ENCODE measurements at places on chromosomes 7 and 10.
A peak's percentile ranks its signal among the peaks of the same experiment; 100 is the strongest.

- DNase-seq: no peak
Measured at GRCh38 chr10:13984647-13985155, 346.0 kb downstream of the FRMD4A start.

DNA sequence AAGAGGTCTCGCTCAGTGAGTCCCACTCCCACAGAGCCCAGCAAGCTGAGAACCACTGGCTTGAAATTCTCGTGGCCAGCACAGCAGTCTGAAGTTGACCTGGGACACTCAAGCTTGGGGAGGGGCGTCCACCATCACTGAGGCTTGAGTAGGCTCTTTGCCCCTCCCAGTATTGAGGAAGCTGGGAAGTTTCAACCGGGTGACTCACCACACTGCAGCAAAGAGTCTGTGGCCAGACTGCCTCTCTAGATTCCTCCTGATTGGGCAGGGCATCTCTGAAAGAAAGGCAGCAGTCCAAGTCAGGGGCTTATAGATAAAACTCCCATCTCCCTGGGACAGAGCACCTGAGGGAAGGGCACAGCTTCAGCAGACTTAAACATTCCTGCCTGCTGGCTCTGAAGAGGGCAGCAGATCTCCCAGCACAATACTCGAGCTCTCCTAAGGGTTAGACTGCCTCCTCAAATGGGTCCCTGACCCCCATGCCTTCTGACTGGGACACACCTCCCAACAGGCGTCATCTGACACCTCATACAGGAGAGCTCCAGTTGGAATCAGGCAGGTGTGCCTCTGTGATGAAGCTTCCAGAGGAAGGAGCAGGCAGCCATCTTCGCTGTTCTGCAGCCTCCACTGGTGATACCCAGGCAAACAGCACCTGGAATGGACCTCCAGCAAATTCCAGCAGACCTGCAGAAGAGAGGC is 970.9 kb upstream of the LRRN3 start:
- DNase-seq: no peak

GRCh38 chr10:1316121-1316808 is 260.1 kb downstream of the WDR37 start:
- DNase-seq: no peak

DNA sequence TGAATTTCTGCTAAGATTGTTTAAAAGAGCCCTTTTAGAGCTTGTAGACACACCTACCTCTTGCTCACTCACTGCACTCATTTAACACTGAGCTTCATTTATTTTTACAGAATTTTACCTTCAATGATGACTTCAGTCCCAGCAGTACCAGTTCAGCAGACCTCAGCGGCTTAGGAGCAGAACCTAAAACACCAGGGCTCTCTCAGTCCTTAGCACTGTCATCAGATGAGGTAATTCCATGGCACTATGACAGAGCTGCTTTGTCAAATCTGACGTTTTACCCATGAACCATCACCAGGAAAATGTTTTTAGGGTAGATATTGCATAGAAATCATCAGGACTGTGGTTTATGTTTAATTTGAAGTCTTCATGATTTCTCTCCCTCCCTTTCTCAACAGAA is 38.2 kb downstream of the PON1 start:
- no peak for DNase-seq

- no peak for DNase-seq
Measured at GRCh38 chr10:72264536-72264935, 9.2 kb upstream of the DDIT4 start.

DNA sequence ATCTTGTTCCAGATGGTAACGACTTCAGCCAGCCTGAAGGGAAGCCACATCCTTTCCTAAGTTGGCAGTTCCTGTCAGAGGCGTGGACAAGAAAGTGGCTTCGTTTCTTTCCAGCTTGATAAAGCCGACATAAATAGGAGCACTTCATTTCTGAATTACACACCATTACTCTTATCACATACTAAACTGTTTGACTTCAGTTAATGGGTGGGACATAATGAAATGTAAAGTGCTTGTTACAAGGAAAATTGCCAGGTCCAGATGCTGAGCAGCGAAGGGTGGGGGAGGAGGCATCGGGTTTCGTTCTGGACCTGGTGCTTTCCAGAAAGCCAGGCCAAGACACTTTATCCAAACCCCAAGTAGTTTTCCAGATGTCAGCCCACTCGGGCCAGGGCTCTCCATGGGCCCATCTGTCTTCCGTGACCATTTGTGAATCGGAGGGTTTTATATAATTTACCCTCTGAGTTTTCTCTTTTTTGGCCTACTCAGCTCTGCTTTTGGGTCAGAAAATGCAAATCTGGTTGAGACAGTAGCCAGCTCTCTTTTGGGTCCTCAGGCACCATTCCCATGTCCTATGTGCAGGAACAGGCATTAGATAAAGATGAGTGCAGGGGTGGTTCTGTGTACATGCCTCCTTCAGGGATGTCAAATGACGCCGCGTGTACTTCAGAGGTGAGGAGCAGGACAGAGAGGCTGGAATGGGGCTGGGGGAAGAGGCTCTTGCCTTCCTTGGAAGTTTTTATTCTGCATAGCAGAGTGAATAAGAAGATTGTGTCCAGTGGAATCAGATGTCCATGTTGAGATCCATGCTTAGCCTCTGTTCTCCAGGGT is 90.2 kb downstream of the TACC2 start:
- DNase-seq: no peak

- no peak for DNase-seq
Measured at GRCh38 chr10:111996103-111996502, 187.5 kb downstream of the GPAM start.

DNA sequence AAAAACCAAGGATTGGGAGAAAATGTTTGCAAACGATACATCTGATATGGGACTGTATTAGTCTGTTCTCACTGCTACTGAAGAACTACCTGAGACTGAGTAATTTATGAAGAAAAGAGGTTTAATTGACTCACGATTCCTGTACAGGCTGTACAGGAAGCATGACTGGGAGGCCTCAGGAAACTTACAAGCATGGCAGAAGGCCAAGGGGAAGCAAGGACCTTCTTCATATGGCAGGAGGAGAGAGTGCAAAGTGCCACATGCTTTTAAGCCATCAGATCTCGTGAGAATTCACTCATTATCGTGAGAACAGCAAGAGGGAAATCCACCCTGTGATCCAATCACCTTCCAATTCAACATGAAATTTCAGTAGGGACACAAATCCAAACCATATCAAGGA is 11.0 kb downstream of the ZNF713 start:
- no peak for DNase-seq

DNA sequence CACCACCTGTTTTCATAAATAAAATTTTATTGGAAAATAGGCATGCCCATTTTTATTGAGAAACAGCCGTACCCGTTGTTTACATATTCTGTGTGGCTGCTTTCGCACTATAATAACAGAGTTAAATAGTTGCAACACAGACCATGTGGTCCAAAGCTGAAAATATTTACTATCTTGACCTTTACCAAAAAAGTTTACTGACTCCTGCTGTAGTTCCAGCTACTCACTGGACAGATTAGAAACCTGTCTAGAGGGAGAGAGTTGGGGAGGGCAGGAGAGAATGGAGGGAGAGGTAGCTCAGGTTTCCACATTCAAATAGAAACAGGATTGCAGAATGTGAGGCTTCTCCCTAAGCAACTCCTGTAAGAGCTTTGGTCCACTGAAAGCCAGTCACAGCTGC is 55.1 kb upstream of the GLCCI1 start:
- no peak for DNase-seq

- no peak for DNase-seq
Measured at GRCh38 chr7:66735850-66736249, 4.7 kb upstream of the RABGEF1 start.

DNA sequence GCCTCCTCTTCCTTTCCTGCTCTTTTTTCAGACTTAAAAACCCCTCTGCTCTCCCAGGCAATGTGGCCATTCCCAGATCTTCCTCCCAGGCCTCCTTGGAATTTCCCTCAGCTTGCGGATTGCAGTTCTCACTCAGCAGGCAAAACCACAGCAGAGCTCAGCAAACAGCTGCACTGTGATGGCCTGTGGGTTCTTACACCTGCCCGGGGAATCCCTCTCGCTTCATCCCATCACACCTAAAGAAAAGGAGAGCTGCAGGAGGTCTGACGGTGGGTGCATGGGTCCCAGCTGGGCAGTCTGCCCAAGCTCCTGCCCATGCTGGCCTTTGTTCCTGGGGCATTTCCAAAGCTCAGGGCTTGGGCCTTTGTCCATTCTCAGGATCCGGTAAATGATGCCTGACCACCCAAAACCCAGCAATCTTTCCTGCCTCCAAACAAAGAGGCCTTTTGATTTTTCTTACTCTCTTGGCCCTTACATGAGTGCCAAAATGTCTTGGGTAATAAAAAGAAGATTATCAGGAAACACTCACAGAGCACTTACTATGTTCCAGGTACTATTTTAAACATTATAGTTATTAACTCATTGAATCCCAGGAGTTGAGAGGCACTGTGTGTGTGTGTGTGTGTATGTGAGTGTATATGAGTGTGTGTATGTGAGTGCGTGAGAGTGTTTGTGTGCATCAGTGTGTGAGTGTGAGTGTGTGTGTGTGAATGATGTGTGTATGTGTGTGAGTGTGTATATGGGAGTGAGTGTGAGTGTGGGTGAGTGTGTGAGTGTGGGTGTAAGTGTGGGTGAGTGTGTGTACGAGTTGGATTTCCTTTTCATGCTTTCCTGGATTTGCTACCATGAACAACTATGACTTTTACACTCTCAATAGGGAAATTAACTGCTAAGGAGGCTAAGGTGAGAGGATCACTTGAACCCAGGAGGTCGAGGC is 64.5 kb upstream of the PODXL start:
- DNase-seq: peak; percentile 80

- DNase-seq: no peak
Measured at GRCh38 chr10:99924451-99925255, 85.1 kb downstream of the DNMBP start.

DNA sequence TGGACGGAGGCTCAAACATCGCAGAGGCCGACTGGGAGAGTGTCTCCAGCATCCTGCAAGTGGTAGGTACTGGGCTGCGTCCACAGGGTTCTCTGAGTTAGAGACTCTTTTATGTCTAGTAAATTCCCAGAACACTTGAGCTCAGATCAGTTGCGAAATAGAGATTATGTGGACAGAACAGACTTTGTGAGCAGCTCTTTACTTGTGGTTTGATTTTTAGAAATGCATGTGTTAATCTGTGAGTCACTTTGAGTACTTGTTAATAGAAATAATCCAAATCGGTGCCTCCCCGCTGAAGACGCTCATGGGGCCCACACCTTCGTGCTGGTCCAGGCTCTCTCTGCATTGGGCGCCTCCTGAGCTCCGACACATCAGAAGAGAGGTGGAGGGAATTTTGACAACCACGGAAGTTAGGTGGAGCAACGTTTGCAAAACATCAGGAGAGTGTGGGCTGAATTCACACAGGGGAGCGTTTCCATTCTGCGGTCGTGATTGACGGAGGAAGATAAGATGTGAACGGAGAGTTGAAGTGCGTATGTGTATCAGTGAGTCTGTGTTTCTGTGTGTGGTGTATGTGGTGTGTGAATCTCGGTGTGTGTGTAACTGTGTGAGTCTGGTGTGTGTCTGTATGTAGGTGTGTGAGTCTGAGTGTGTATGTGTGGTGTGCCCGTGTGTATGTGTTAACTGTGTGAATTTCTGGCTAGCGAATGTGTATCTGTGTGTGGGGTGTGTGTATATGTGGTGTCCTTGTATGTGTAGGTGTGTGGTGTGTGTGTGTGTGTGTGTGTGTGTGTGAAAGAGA is 32.1 kb downstream of the PFKP start:
- peak; percentile 45 for DNase-seq

DNA sequence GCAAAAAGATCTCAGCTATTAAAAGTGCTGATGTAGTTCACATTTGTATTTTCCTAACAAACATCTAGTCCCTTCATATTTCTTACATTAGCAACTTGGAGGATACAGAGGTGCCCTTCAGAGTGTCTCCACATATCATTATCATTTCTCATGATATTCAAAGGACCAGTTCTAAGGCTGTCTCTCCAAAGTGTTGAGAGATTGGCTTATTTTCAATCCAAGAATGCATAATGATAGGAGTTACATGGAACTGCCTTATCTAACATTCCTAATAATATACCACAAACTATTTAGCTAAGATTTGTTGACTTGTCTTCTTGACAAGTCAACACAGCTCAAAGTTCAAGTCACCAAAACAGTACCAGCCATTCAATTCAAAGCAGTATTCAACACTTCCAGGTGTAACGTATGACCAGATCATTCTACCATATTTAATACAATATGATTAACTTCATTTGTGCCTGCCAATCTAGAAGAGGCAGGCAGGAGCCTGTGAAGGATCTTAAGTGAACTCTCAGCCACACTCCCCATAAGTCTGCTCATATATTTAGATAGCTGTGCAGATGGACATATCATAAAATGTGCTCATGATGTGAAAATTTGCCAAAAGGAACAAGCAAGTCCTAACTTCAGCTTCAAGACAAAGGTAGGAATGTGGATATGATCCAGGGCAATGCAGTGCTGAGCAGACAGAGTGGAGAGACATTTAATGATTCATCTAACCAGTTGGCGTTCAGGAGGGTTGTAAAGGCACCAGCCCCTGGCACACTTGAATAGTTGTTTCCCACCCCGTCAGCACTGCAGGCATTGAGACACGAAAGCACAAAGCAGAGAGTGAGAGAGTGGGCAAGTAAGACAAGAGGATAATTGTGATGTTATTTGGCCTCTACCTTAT is 108.3 kb downstream of the MTERF1 start:
- peak; percentile 35 for DNase-seq

DNA sequence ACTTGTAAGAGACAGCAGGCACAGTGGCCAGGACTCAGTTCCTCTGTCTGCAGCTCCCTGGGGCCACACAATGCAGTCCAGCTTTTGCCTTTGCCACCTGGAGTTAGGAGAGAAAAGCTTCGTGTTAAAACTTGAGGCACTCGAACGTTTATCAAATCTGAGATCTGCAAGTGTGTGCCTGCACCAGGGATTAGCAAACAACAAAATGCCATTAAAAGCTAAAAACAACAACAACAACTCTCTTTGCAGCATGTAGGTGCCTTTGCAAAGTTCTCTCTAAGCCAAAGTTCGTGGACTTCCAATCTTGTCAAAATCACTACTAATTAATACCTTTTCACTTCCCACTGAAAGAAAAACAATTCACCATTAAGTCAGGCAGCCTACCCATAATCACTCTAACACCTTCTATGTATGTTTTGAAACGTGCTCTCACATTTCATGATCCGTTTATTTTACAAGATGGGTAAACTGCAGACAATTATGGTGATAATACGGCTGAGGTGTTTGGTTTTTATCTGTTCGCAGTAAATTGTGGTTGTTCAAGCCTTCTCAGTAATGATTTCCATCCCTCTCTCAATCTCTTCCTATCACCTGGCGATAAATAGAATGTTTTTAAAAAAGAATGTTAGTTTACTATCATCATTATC is 36.2 kb upstream of the SDK1 start:
- no peak for DNase-seq

DNA sequence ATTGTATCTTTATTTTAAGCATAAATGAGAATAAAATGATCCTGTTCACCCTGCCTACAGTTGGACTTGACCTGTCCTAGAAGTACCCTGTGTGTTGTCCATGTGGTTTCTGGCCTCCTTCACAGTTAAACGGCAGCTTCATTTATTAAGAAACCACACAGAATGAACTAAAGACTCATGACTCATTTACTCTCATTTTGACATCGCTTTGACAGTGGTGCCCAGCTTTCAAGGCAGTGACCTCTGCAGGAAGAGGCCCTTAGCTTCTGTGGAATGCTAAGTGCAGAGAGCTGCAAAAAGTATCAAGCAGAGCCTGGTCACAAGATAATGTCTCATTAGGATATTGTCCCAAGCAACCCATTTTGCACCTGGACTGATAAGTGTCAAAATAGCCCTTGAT is 93.4 kb downstream of the AVL9 start:
- peak; percentile 48 for DNase-seq
